IPS DF 19.7 (cell line): ENCODE measurements at places on chromosomes 16 and 17.

GRCh38 chr16:30447512-30448226 lies 2.0 kb upstream of the SEPHS2 start:
- DNase-seq: no peak

DNA sequence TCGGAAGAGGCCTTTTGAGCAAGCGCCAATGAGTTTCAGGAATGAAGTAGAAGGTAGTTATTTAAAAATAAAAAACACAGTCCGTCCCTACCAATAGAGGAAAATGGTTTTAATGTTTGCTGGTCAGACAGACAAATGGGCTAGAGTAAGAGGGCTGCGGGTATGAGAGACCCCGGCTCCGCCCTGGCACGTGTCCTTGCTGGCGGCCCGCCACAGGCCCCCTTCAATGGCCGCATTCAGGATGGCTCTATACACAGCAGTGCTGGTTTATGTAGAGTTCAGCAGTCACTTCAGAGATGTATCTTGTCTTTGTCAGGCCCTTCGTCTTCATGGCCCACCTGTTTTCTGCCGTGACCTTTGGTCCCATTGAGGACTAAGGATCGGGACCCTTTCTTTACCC lies 87.3 kb downstream of the CRISPLD2 start:
- no peak for DNase-seq

DNA sequence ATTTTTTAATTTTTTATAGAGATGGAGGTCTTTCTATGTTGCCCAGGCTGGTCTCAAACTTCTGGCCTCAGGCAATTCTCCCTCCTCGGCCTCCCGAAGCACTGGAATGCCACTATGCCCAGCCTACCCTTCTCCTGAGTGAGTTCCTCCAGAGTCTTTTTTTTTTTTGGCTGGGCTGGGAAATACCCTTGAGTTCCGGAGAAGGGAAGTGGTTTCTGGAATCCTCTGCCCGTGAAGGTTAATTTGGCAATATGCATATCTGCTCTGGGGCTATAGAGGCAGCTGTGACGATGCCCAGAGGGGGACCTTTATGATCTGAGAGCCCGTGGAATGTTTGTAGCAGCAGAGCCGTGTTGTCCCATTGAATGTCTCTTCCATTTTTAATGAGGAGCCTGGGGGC lies 217.5 kb downstream of the RBFOX1 start:
- DNase-seq: no peak

DNA sequence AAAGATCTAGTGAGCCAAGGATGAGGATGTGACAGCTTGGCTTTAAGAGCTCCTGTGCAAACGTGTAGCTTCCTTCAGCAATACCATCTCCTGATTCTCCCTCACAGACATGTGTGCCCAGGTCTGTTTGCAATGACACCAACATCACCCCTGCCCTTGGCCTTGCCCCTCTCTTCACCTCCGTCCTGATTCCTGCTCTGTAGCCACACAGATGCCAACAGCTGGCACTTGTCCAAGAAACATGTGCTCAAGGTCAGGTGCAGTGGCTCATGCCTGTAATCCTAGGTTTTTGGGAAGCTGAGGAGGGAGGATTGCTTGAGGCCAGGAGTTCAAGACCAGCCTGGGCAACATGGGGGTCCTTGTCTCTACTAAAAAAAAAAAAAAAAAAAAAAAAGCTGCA lies 103.8 kb upstream of the CRHR1 start:
- no peak for DNase-seq

GRCh38 chr17:2704890-2705248 lies 6.7 kb downstream of the CLUH start:
- DNase-seq: no peak

DNA sequence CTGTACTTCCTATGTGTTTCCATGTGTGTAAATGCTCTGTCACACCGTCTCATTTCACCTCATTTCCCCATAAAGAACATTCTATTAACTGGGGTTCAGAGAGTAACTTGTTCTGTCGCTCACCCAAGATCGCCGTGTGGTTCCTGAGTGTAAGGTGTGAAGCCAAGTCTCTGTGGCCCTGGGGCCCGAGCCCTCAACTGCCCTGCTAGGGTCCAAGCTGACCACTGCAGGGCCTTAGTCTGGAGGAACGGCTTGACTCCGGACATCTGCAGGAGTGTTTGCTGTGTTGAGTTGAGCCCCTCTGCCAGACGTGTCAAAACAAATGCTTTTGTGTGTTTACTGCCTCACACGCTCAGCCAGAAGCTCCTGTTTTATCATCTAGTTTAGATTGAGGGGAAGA lies 244.1 kb downstream of the CCDC182 start:
- no peak for DNase-seq

GRCh38 chr17:46818316-46818928 lies at the start of gene WNT3:
Gene WNT3 (minus strand): TSS chr17:46818692. CDS start chr17:46818597, 95 bp downstream.
- no peak for DNase-seq

- no peak for DNase-seq
Observed at GRCh38 chr17:19904924-19905323, 37.2 kb upstream of the ULK2 start.

GRCh38 chr16:88662222-88662842 lies 559 bp downstream of the MVD start:
- DNase-seq: no peak

DNA sequence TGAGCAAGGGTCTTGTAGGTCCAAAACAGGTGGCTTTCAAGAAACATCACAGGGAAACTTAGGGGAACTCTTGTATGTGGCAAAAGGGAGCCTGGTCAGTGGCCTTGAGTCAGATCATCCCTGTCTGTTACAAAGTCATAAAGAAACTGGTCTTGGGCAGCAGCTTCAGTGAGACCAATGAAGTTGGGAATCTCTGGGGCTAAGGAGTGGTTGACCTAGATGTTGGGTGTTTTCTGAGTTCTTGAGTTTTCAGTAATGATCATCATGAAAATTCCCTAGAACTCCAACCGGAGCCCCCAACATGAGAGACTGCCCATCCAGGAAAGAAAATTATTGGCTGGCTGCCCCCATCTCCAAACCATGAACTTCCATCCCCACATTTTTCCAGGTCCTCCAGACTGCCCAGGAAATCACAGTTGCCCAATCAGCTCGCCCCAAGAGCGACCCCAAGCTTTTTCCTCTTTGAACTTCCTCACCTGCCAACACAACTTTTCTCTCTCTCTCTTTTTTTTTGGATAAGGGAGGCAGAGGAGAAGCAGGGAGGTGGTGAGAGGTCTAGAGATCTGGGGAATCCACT lies 3.9 kb downstream of the CCR7 start:
- no peak for DNase-seq

GRCh38 chr17:47095268-47095667 lies 93.8 kb downstream of the CDC27 start:
- no peak for DNase-seq
